ENCODE measurements at places on chromosomes 6 and 20.

DNA sequence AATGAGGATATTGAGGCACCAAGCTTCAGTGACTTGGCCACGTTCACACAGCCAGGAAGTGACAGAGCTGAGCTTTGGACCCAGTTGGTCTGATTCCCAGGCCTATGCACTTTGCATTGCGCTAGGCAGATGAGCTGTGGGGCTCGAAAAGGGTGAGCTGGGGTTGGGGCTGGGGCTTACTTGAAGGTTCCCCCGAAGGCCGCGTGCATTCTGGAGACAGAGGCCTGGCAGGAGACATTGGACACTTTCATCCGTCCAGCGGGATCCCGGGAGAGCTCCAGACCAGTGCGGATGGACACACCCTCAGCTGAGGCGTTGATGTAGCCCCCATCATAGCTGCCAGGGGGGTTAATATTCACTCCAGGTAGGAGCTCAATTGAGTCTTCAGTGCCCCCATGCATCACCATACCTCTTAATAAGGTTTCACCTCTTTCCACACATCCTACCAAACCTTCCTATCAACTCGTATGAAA, 2.6 kb downstream of the PLTP start:
- DNase-seq: no peak

DNA sequence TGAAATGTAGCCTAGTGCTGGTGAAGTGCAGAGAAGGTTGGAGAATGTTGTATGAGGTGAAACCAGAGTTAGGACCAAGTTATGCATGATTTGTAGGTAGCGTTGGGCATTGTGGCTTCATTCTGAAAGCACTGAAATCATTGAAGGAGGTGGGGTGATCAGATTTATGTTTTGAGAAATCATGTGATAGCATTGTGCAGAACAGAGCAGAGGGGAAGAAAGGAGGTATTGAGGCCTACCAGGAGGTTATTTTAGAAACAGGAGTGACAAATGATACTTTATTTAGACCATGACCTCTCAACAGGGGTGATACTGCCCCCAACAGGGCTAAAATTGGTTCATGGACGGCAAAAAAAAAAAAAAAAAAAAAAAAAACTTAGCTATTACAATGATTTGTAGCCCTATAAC, 15.6 kb upstream of the HMGN3 start:
- no peak for DNase-seq

GRCh38 chr20:39878809-39879208, 810.2 kb downstream of the MAFB start:
- no peak for DNase-seq

- no peak for DNase-seq
These were observed 50.2 kb upstream of the SIRPG start for GRCh38 chr20:1707588-1708449.

DNA sequence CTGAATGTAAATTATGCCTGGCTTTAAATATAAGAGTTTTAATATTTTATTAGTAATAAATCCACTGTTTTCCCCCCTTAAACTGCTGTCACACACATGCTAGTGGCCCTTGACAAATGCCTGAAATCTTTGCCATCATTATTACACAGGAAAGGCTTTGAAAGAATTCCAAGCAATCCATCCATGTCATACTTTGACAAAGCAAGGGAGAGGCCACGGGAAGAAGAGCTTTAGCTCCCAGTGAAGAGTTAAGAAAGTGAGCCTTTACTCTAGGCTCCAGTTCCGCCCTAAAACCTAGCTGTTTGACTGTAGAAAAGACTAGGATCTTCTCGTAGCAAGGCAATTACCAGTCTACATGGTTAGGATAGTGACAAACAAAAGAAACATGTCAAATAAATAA, 147.9 kb downstream of the GMDS start:
- DNase-seq: no peak

DNA sequence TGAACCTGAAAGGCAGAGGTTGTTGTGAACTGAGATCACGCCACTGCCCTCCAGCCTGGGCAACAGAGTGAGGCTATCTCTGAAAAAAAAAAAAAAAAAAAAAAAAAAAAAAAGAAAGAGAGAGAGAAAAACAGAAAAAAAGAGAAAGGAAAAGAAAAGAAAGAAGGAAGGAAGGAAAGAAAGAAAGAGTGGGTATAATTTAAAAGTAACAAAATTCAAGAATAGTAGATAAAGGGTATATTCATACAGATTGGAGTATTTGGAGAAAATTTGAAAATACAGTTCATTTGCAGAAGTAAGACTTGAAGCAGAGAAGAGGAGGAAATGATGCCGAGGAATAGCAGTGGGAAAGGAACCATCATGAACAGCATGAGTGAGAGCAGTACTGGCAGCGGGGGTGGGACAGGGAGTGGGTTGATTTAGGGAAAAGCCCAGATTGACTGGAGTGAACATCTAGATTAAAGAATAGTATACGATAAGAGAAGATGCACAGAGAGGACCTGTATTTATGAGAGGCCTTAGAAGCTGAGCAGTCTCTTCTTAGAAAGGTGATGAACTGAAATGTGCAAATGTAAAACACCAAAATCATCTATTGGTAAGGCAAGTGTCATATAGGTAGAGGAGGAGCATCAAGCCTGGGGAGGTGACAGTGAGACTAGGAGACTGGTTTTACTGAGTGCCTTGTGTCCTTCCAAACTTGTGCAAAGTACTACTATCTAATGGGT, 17.8 kb upstream of the HLA-DRB1 start:
- no peak for DNase-seq

- no peak for DNase-seq
These were observed 30.2 kb upstream of the SGK1 start for GRCh38 chr6:134347885-134348805.

DNA sequence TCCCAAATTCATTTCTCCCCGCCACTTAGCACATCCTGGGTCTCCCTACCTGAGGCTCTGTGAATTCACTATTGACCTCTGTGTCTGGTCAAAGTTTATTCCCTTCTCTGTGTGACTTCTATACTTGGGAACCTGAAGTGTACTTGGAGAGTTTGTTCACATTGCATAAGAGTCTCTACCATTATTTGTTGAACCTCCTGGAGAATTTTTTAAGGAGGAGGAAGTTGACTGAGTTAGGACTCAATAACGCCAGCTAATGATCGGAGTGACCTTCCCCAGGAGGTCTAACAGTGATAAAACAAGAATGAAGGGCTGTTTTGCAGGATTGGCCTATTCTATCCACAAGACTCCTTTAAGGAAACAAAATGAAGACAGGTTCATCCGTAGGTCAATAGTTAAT, 23.6 kb downstream of the STMND1 start:
- no peak for DNase-seq

DNA sequence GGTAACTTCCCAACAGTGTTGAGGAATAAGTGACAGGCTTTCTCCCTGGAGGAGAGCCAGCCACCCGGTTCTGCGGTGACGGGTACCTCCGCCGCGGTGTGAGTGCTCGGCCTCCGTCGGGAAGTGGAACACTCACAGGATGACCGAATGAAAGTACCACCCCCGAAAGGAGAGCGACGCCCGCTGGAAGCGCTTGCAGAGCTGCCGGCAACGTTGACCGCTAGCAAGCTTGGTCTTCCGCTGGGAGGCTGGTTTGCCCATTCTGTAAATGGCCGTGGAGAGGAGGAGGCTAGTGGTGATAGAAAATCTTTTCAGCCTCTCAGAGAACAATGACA, 614 bp upstream of the TMEM242 start:
- DNase-seq: peak; percentile 16

DNA sequence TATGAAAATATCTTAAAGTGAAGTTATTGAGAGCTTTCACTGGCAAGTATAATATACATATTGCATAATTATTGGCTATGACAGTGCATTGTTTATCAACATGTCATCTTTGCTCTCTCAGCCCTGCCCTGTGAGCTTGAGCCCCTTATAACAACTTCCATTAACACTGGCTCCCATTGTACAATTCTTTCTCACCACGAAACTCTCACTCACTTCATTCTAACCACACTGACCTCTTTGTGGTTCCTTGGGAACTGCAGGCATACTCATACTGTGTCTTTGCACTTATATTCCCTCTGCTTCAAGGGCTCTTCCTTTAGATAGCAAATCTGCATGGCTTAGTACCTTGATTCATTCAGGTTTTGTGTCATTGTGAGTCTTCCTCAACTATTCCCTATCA, 411.8 kb downstream of the CDKAL1 start:
- no peak for DNase-seq

- no peak for DNase-seq
These were observed 135.5 kb downstream of the CENPW start for GRCh38 chr6:126475449-126475848.

- DNase-seq: no peak
These were observed 3.5 kb upstream of the EFHC1 start for GRCh38 chr6:52416629-52417151.

GRCh38 chr20:2145376-2145775, 43.7 kb downstream of the STK35 start:
- DNase-seq: no peak

DNA sequence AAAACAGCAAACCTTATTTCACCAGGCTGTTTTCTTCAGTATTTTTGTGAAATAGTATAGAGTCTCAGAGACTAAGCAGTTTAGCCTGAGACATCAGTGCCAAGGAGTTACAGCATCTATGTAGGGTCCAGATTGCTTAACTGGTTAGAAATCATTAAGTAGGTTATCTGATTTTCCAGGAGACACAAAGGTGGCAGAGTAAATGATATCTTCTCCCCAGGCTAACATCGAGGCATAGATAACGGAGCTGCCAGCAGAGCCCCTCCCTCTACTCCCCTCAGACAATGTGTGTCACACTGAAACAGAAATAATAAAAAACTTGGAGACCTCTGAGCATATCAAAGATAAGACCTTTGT, 473.0 kb upstream of the CITED2 start:
- DNase-seq: no peak

- DNase-seq: no peak
These were observed 94.3 kb downstream of the RAMACL start for GRCh38 chr6:166492092-166492741.

GRCh38 chr20:44028003-44028730, 113.5 kb downstream of the TOX2 start:
- no peak for DNase-seq

- no peak for DNase-seq
These were observed 12.2 kb upstream of the AKIRIN2 start for GRCh38 chr6:87714093-87714842.

DNA sequence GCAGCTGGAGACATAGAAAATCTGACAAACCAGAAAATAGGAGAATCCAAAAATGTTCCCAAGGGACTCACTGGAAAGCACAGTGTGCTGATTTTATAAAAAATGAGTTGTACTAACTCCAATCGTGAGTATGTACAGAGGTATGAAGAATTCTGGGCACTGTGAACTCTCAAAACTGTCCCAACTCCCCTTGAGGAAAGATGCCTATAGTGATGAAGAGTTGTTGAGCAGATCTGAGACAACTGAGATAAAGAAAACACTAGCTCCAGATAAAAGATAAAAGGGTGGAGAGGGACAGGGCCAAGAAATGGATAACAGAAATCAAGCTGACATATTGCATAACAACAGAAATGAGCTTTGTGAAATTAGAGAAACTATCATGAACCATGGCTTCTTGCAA, 481.4 kb downstream of the MAFB start:
- no peak for DNase-seq

GRCh38 chr6:36033935-36034334, 6.3 kb downstream of the MAPK14 start:
- DNase-seq: peak; percentile 38

DNA sequence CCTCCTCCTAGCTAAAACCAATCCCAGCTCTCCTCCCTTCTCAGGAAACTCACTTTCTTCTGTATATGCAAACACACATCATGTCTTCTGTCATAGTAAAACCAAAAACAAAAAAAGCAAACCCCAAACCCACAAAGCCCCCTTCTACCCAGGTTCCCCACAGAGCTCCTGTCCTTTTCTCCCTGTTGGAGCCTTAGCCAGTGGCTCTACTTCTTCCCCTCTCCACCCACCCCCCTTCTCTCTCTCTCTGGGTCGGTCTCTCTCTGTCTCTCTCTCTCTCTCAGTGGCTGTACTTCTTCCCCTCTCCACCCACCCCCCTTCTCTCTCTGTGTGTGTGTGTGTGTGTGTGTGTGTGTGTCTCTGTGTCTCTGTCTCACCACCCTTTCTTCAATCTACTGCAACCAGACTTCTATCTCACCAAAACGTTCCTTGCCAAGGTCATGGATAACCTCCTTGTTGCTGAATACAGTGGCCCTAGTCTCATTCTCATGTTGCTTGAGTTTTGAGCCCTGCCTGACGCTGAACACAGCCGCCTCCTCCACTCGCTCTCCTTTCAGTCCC, 8.7 kb upstream of the OSER1 start:
- no peak for DNase-seq

DNA sequence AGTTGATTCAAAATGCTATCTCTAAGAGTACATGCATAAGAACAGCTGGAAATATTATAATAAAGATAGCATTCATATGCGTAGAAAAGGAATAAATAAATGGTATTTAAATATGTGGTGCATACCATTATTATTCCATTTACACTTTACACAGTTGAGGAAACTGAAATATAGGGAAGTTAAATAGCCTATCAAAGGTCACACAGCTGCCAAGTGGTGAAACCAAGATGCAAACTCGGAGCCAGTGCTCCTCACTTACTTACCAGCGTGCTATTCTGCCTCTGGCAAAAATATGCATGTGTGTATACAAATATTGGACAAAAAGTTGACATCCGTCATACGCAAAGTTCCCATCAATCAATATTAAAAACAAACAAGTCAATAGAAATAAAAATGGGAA, 22.3 kb upstream of the ANKEF1 start:
- DNase-seq: no peak

GRCh38 chr6:147508042-147508865, at the start of gene SAMD5:
SAMD5 (plus strand) TSS chr6:147508690; CDS start chr6:147508929, 239 bp downstream.
- peak; percentile 29 for DNase-seq

DNA sequence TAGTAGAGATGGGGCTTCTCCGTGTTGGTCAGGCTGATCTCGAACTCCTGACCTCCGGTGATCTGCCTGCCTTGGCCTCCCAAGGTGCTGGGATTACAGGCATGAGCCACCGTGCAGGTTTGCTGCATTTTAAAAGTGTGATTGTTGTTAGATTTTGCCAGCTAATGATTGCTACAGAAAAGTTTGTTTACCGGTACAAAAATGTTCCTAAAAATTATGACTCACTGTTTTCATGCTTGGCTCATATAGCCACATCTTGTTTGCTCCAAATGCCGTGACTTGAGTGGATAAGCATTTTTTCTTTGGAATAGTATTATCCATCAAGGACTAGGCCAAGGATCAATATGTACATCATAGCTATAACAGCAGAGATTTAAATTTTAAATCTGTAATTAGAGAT, 24.3 kb downstream of the LRRN4 start:
- no peak for DNase-seq

DNA sequence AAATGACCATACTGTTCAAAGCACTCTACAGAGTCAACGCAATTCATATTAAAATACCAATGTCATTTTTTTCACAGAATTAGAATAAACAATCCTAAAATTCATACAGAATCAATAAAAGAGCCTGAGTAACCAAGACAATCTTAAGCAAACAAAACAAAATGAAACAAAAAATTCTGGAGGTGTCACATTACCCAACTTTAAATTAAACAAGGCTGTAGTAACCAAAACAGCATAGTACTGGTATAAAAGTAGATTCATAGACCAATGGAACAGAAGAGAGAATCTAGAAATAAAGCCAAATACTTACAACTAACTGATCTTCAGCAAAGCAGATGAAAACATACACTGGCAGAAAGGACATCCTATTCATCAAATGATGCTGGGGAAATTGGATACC, 346.9 kb upstream of the JAG1 start:
- DNase-seq: no peak
